Stimulated activated CD8-positive, alpha-beta memory T cell treated with anti-CD3 and anti-CD28 coated beads, Interleukin-15, amount 100 ng/mL, for 24 hours (primary cell): ENCODE measurements at places on chromosomes 4 and X.

GRCh38 chrX:23854945-23855344 lies 52.8 kb downstream of the APOO start:
- DNase-seq = no peak

DNA sequence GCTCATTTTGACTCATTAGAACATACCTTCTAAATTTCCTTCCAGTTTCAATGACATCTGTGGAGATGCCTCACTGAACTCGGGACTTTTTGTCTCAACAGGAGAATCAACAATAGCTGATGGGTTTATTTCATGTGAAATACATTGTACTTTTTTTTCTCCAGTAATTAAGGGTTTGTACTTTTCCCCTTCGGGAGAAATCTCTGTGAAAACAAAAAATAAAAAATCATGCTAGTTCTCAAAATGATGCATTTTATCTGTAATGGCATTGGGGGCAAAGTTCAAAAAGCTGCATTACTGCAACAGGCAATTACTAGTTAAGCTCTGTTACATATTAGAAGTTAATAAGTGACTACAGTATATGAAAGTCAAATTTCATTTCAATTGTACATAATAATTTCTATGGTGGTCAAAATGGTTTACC lies 167.3 kb upstream of the SH3RF1 start:
- DNase-seq = no peak

GRCh38 chrX:22963196-22963595 lies 36.6 kb upstream of the DDX53 start:
- DNase-seq = no peak

- no peak for DNase-seq
These were observed 40.9 kb downstream of the P2RY8 start for GRCh38 chrX:1496076-1496475.

DNA sequence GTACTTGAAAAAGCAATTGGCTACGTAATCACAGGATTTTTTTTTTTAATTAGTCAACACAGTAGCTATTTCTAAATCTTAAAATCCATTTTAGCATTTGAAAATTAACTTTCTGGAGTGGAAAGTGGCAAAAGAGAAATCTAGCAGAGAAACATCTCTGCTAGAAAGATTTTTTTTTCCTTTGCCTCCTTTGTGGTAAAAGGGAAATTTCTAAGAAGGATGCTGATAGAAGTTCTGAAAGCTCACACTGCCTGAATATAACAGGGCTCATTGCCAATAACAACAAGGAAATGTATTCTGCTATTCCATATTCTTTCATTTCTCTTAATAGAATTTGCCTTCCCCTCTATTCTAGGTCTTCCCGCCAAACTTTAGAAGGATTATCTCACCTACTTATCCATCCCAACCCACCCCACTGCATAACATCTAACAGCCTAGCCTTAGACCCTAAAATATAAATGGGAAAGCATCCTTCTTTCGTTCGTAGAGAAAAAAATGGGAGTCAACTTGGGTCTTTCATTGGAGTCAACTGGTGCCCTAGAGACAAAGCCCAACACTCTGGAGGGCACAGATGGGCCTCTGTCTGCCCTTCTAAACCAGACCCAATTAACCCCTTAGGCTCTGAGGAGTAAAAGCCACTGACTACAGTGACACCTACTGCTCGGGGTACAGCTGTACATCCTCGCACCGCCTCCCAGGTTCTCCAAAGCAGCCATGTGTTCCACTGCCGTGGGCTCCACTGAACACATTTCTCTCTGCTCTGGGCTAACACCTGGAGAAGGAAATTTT lies 103.9 kb downstream of the MAML3 start:
- DNase-seq = no peak

GRCh38 chr4:36137336-36137735 lies 107.0 kb downstream of the ARAP2 start:
- no peak for DNase-seq

- DNase-seq = no peak
These were observed 13.6 kb downstream of the SH3RF1 start for GRCh38 chr4:169256856-169257761.

DNA sequence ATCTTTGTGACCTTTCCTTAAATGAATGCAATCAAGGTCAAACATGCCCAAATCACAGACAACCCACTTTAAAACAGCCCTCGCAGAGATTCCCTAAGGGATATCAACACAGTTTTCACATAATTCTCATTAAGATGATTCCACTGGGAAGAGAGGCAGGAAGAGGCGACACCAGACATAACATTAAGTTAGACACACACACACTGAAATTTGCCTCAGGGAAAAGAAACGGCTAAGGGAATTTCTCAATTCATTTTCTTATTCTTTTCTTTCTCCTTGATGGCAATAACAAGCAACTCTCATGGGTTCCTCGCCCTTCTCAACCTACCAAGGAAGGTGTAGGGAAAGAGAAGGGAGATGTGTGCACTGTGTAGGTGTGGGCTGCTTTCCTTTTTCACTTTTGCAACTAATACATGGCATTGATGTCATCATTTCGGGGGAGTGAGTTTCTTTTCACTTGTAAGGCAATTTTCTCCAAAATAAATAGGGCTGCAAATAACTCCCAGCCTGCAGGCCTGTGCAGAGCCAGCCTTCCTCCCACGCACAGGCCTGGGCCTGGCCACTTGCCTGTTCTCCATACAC lies 41.4 kb downstream of the SOD3 start:
- DNase-seq = no peak

DNA sequence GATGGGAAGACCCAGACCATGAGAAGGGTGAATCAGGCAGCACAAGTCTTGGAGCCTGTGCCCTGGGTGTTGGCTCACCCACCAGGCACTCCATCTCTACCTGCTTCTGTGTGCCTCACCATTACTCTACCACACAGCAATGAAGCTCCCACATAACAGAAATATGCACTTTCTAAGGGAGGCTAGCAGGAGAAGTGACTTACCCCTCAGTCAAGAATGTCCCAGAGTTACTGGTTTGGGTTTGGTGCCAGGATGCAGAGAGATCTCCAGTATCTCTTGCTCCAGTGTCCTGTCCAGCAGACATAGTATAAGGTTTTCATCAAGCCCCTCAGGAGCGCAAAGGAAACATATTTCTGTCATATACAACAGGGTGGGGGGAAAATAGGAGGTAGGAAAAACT lies 11.3 kb upstream of the RAB40A start:
- no peak for DNase-seq

- no peak for DNase-seq
These were observed 13.3 kb downstream of the SHOX start for GRCh38 chrX:643911-644303.

- DNase-seq = no peak
These were observed 48.8 kb downstream of the RPS6KA3 start for GRCh38 chrX:20217906-20218305.

DNA sequence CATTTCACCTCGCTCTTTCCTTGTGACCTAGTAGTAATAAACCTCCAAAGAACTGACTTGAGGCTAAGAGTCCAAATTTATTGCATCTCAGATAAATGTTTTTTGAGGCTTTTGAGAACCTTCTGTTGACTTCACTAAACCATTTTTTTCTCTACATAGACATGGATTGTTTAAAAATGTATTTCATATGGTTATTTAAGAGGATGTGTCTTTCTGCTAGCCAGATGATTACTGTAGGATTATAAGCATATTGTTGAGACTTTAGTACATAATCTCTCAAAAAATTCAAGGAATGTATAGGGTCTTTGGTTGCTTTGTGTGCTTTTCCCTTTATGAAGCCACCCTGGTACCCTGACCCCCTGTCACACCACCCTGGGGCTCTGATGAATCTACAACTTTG lies 44.8 kb downstream of the ATXN3L start:
- no peak for DNase-seq

DNA sequence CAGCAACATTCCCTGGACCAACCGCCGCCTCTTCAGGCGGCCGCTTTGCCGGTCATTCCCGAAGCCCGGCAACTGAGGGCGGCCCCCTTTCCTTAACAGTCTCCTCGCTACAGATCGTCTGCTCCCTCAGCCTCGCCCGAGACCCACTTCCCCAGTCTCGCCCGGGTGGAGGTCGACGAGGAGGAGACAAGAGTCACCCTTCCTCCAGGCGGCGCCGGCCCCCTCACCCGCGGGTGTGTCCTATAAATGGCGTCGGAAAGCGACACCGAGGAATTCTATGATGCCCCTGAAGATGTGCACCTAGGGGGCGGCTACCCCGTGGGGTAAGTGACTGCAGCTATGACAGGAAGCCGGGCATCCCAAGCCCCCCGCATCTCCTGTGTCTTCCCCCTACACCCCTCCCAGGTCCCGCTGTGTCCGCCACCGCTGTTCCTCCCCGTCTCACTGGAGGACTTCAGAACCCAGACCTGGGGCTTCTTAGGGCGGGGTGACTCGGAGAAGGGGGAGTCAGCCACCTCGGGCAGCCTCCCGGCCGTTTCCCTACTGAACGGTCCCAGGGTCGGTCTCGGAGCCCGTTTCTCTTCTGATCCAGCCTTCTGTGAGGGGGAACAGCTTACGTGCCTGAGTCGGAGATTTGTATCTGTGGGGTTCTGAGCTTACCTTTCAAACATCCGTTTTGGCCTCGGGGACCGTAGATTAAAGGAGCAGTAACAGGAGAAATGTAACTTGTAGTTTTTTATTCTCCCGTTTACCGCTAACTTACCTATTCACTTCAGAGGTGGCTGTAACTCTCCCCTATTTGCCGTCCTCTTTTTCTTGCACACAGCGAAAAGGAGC lies 570 bp downstream of the WDR44 start:
- peak; percentile 5 for DNase-seq

DNA sequence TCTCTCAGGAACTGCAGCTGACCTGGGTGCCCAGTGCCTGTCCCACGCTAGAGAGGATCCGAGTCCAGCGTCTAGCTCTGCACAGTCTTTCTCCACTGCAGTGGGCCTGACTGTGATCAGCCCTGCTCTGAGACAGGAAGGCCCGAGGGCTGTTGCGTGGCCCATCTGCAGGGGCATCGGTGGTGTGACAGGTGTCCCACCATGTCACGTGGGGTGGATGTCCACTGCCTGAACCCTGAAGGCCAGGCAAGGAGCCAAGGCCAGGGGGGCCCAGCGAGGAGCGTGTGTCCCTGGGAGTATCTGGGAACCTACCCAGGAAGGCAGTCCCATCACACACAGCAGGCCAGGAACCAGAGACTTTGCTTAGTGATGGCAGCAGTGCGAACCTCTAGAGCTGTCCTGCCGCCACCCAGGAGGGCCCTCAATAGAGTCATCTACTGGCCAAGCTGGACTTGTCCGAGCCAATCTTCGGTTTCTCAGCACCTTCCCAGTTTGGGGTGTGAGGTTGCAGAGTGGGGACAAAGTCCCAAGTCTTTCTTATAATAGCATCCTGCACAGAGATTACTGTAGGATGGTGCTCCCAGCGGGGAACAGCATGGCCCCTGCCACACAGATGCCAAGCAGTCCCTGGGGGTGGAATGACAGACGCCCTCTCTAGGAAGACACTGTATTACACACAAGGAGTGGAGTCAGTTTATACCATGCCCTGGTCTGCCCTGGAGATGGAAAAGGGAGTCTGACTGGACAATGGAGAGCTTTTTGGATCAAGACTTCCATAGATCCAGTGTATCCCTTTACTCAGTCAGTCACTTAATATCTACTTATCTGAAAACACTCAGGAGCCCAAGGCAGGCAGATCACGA lies 38.3 kb downstream of the DCTD start:
- no peak for DNase-seq

DNA sequence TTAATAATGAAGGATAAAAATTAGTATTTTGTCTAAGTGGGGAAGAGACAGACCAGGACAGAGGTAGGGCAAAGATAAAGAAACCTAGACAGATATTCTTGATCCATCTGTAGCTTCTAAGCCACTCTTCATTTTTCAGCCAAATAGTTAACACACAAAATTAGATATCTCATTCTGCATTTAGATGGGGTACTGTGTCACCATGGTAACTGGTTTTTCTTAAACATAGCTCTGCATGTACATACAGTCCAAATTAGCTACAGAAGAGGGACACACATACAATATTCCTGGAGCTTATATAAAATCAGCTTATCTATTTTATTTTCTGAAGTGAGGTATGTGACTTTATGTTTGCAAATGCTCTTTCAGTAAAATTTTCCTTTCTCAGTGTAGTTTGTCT lies 393.7 kb downstream of the PPP3CA start:
- DNase-seq = no peak

DNA sequence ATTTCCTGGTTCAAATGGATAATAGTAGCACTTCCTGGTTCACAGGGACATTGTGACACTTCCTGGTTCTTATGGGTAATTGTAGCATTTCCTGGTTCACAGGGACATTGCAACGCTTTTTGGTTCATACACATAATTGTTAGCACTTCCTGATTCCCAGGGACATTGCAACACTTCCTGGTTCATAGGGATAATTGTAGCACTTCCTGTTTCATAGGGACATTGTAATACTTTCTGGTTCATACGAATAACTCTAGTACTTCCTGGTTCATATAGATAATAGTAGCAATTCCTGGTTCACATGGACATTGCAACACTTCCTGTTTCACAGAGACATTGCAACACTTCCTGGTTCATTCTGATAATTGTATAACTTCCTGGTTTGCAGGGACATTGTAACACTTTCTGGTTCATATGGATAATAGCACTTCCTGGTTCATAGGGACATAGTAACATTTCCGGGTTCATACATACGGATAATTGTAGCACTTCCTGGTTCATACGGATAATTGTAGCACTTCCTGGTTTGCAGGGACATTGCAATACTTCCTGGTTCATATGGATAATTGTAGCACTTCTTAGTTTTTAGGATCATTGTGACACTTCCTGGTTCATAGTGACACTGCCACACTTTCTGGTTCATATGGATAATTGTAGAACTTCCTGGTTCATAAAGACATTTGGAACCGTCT lies 61.6 kb upstream of the CD99 start:
- no peak for DNase-seq

DNA sequence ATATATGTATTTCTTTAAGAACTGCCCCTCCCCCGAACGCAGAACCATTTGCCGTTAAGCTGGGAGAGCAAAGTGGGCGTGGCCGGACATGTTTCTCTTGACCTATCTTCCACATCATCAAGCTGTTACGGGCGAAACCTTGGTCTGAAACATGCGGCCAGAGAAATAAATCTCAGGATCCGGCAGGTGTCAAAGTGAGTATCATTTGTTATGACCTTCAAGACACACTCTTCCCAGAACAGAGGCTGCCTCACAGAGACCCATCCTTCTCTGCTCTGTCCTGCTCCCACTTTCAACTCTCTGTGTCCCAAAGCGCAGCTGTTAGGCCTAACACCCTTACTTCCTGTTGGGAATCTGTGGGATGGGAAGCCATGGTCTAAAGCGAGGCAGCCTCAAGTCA lies at the start of gene MAGEB18:
TSS of gene MAGEB18 (plus strand) at position 70 of the 400 bp plus-strand sequence. CDS start 643 bp downstream, outside the sequence.
- no peak for DNase-seq

- no peak for DNase-seq
These were observed 971.6 kb upstream of the INTU start for GRCh38 chr4:126661194-126661593.
